AG09319 (cell line): ENCODE measurements at places on chromosomes 12 and 14.

- no peak for DNase-seq
Observed at GRCh38 chr14:23302290-23303225, at the start of gene PPP1R3E. Gene PPP1R3E (minus strand): TSS chr14:23302859. CDS start chr14:23302576, 283 bp downstream.

DNA sequence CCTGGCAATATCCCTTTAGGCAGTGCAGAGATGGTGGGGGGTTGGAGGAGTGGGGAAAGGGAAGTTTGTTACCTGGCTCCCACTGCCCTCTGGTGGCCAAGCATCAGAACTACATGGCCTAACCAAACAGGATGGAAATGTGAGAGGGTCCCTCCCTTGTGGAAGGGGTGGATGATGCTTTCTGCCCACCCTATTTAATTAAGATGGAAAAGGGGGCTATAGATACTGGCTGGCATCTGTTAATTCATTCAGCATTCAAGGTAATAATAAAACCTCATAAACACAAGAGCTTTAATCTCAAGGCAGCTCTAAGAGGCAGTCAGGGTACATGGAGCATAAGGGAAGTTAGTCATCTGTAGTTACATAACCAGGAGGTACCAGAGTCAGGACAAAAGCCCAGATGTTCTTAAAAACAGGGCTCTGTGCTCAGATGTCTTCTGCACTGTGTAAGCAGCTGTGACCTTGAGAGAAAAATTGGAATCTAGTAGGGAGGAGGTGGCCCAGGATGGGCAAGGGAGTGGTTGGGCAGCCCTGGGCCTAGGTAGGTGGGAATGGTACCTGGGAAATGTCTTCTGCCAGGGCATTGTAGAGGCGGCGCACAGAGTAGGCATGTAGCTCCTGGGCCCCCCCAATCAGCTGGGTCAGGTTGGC, 4.6 kb downstream of the AP1G2 start:
- DNase-seq = no peak

DNA sequence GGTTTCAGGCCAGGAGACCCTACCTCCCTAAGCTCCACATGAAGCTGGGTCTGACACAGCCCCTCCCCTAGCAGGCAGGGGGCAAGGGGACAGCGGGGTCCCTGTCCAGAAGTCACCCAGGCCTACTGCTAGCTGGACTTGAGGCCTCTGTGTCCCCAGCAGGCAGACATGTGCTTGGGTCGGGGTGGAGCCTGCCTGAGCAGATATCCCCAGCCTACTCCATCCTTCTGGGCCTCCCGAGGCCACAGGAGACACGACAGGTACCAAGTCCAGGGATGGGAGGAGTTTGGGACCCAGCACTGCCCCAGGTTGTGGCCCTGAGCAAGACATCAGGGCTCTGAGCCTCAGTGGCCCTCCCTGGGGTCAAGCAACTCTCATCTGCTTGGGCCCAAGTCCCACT, 105.2 kb upstream of the EIF5 start:
- no peak for DNase-seq

DNA sequence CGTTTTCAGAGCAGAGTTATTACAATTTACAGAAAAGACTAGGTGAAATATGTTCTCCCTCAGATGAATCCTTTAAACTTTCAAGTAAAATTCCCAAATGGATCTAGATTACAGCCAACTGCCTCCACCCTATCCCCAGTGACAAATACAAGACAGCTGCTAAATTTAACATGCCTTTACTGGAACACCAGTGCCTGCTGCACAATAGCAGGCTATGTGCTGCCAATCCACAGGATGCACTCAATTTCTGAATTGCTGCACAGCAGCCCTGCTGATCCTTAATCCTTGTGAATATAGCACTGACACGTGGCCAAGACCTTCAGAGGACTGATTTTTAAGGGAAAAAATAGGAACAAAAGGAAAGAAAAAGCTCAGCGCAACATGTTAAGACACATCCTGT, 128.9 kb downstream of the CCER1 start:
- DNase-seq = no peak

- DNase-seq = no peak
Observed at GRCh38 chr14:89303456-89304435, 113.3 kb downstream of the FOXN3 start.

DNA sequence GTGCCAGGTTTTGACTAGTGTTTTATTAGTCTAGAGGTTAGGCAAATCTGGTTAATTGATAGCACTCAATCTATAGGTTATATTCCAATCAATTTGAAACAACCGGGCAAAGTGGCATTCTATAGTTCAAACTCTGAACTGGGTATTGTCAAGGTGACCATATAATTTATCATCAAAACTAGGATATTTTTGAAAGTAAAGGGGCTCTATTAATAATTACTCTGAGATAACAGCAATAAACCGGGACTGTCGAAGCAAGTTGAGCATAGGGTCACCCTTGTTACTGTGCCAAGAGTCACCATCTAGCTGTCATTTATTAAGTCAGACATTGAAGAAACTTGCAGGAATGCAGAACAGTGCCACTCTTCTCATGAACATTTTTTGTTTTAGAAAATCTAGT, 321.2 kb downstream of the RAD51B start:
- no peak for DNase-seq

DNA sequence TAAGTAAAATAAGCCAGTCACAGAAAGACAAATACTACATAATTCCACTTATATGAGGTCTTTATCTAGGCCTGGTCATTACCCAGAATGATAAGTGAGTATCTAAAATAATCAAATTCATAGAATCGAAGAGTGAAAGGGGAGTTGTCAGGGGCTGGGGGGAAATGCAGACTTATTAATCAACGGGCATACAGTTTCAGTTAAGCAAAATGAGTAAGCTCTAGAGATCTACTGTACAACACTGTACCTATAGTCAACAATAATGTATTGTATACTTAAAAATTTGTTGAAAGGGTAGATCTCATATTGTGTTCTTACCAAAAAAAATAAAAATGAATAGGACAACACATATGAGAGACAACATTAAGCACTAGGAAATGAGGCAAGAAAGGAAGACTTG, 13.3 kb downstream of the BTBD7 start:
- no peak for DNase-seq

GRCh38 chr14:61342486-61342885, 21.1 kb downstream of the PRKCH start:
- no peak for DNase-seq

DNA sequence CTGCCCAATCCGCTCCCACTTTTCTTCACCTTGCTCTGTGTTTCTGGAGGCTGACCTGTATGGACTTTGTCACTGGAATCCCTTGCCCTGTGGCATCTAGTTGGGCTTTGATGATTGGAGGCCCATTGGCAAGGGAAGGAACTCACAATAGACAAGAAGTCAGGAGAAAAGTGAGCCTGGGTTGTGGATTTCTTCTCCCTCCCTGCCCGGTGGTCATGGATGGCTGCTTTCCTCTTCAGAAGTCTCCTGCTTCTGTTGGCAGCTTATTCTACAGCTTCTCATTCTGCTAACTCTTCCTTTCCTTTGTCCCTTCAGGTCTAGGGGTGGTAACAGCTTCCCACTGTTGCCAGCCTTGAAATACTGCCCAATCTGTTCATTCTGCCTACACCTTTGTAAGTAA, 13.9 kb upstream of the CCDC60 start:
- no peak for DNase-seq

GRCh38 chr12:104751594-104751993, 206.5 kb downstream of the SLC41A2 start:
- DNase-seq = no peak

GRCh38 chr14:94180655-94181271, 6.6 kb downstream of the PPP4R4 start:
- DNase-seq = no peak

DNA sequence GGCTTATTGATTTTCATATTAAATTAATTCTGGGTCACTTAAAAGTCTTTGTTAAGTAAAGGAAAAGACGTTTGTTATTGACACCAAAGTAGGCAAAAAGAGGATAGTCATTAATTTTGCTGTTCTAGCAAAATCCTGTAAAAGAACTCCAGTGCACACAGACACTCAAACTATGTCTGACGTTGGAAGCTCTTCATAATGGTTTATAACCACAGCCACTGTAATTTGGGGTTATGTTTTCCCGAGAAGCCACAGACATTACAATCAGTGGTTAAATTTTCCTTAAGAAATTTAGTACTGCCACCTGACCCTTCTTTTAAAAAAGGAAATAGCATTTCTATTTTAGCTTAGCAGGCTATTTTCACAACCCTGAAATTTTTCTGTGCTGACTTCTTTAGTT, 267.5 kb downstream of the CCDC91 start:
- no peak for DNase-seq

GRCh38 chr14:89442280-89442679, 25.2 kb upstream of the FOXN3 start:
- no peak for DNase-seq
